Activated effector memory CD4-positive, alpha-beta T cell treated with Interleukin-2 at 50 U/mL for 16 hours (primary cell): ENCODE measurements at places on chromosomes 5 and 9.

GRCh38 chr5:150446583-150446982, 3.0 kb downstream of the RPS14 start:
- no peak for DNase-seq

DNA sequence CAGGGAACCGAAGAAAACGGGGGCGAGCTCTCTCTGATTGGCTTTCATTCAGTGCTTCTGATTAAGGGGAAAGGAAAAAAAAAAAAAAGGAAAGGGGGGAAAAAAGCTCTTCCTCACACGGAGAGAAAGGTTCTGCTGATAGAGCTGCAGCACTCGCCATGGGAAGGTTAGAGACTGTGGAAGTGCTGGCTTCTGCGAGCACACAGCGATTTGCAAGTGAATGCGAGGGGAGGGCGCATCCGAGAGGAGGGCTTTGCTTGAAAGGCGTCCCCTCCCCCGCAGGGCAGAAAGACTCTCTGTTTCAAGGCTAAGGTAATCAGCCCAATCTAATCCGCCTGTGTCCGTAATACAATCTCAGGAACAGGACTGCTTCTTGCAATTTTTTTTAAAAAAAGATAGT, at the start of gene CDH10:
TSS of gene CDH10 (minus strand) at position 218 of the 400 bp plus-strand sequence. CDS start 51,488 bp downstream, outside the sequence.
- DNase-seq, result no peak

GRCh38 chr9:129648092-129648763, 6.3 kb upstream of the ASB6 start:
- no peak for DNase-seq

- no peak for DNase-seq
Measured at GRCh38 chr5:33364406-33364805, 76.4 kb upstream of the TARS1 start.
